ENCODE measurements at places on chromosomes 11 and 22.

GRCh38 chr22:45878051-45878781 is 98.7 kb downstream of the WNT7B start:
- DNase-seq, result no peak

- no peak for DNase-seq
These were observed 55.4 kb downstream of the PDE2A start for GRCh38 chr11:72618803-72619202.

DNA sequence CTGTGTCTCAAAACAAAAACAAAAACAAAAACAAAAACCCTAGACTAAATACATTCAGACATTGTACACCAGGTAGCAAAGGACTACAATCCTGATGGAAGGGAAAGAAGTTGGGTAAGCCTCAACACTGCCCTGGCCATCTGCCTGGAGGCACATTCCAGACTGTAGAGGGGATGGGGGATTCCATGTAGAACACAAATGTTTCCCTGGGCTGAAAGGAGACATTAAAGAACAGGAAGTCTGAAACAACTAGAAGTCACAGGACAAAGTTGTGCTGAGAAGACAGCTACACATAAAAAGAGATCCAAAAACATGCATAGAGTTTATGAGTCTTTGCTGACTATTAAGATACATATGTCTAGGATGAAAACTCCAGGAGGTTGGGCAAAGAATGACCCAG is 83.9 kb downstream of the RRAS2 start:
- DNase-seq, result no peak

DNA sequence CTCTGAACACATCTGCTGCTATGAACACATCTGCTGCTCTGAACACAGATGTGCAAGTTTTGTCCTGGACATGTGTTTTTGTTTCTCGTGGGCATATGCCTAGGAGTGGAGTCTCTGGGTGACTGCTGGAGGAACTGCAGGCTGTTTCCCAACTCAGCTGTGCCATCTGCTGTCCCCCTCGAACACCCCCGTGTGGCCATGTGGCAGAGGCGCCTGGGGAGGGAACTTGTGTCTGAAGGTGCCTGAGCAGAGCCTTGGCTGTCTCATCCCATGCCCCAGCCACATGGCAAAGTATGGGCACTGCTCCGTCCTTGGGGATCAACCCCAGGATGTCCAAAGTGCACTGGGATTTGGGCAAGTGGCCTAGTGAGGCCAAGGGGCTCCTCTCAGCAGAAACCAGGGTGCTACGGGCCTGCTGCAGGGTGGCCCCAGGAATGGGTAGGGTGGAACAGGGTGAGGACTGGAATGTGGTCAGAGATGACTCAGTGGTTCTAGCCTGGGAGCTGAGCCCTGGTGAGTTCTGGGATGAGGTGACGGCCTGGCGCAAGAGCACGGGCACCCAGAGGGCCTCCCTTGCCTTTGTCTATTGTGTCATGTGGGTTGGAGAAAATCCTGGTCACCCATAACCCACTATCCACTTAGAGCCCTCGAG is 14.7 kb downstream of the GATD1 start:
- DNase-seq, result peak; percentile 49

GRCh38 chr11:44781655-44782054 is 54.9 kb downstream of the TSPAN18 start:
- no peak for DNase-seq
